ENCODE measurements at places on chromosomes 2 and 18.

GRCh38 chr18:74499633-74500032 is 3.5 kb downstream of the CNDP2 start:
- no peak for DNase-seq

GRCh38 chr18:63617915-63618234 is 26.2 kb downstream of the SERPINB4 start:
- no peak for DNase-seq

- no peak for DNase-seq
These were observed 42.2 kb downstream of the KLHL14 start for GRCh38 chr18:32730620-32731091.

- DNase-seq, result no peak
These were observed 35.5 kb downstream of the IL1R2 start for GRCh38 chr2:102027036-102027980.

GRCh38 chr2:237686659-237687136 is 59.3 kb downstream of the LRRFIP1 start:
- DNase-seq, result no peak

- DNase-seq, result no peak
These were observed 842.4 kb downstream of the TDRD15 start for GRCh38 chr2:21966139-21966538.

DNA sequence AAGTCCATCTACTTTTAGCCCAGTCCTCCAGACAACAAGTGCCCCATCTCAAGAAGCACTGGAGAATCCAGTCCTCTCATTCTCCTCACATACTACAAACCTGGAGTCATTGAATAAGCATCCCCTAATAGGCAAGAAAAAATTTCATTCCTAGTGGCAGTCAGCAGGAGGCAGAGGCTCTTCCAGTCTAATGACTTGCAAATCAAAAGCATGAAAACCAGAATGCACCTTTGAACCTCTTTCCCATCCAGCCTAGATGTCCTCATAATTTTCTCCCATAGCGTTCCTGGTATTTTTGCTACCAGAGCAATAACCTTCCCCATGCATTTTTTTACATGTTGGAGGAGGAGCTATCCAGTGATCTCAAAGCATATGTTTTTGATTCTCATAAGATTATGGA is 252.6 kb downstream of the TTC32 start:
- DNase-seq, result no peak

Data from substantia nigra (tissue), 51 donors.